ENCODE measurements at places on chromosomes 16 and 17.
A peak's percentile ranks its signal among the peaks of the same experiment; 100 is the strongest.

DNA sequence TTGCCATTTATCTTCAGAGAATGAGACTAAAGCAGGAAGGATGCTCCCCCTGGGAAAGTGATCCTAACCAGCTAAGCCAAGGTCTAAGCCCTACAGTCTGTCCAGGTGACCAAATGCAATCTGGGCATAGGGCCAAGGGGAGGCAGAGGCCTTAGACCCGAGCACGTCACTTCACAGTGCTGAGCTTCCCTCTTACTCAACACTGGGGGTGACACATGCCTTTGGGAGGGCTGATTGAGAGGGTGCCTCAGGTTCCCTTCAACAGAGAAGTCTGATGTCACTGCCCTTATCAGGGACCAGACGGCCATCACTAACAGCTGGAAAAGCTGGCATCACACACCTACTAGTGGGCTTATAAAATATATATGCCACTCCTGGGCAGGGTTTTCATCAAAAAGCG, 4.0 kb downstream of the CIAO2B start:
- peak; percentile 40 for DNase-seq

DNA sequence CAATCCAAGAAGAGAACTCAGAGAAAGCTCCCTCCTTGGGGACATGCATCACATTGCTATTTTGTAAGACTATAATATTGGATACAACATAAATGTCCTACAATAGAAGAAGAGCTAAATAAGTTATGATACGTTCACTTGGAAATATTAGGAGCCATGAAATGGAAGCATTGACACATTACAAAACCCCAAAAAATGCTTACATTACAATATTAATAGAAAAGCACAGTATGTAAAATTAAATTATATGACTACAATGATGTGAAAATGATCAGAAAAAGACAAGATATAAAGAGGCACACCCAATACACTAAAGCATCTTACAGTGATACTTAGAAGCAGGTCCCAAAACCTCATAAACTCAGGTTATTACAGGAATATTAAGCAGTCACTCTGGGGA, 694.1 kb downstream of the TOX3 start:
- no peak for DNase-seq

- peak; percentile 24 for DNase-seq
Measured at GRCh38 chr16:1150511-1150982, 2.4 kb upstream of the CACNA1H start.

DNA sequence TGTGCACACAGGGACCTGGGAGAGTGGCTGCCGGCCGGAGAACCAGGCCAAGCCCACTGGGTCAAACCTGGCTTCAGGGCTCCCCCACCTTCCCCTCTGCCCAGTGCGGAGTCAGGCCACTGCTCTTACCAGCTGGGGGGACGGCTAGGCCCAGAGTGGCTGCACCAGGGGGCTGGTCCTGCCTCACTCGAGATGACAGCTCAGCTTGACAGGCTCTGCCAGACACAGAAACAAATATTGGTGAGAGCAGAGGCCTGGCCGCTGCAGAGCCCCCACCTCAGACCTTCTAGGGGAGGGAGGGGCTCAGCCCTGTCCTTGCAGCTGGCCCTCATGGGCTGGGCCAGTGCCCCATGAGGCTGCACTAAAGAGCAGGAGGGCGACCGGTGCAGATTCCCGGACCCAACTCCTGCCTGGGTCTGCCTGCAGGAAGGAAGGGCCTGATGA, 4.5 kb downstream of the NUDT16L1 start:
- no peak for DNase-seq
